T-helper 17 cell (primary cell): ENCODE measurements at places on chromosomes 5 and 9.
A peak's percentile ranks its signal among the peaks of the same experiment; 100 is the strongest.

- DNase-seq, result no peak
- peaks cover 8% of the 10 kb centered on the region for H3K36me3 ChIP-seq
- H3K27me3 ChIP-seq, result peaks cover 69% of the 10 kb centered on the region
- H3K4me3 ChIP-seq, result no peak overlapping the region
- H3K27ac ChIP-seq, result no peak overlapping the region
Measured at GRCh38 chr9:91773156-91773555, 176.9 kb downstream of the ROR2 start.

DNA sequence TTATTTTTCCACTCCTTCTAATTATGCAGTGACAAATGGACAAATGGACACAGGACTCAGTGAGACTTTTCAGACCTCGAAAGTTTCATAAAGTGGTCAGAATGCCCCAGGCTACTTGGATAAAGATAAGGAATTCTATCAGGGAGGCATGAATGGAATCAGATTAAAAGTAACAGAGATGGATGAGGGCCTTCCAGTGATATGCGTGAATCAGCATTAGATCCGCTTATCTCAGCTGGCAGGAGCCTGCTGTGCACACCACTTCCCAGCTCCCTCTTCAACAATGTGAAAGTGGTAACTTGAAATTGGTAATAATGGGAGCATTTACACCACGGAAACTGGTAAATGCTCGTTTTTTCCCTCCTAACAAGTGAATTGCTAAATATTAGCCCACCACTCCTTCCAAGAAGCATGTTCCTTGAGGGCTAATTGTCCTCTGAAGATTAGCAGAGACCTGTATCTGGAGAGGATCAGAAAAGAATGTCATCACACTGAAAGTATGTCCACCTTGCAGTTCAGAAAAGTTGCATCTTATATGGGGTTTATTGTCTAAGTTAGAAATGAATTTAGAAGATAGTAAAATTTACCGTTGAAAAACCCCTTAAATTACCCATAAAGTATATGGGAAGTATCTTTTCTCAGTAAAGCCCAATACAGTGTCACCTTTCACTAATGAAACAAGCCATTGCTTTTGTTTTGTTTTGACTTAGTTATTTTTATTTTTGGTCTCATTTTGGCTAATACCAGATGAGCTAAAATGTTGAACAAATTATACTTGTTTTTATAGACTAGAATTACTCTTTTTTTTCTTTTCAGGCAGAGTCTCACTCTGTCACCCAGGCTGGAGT is 125.3 kb downstream of the DPYSL3 start:
- DNase-seq, result no peak
- H3K27ac ChIP-seq, result no peak overlapping the region
- H3K4me3 ChIP-seq, result no peak overlapping the region
- H3K36me3 ChIP-seq, result no peaks in the 10 kb centered on the region
- peaks cover 3% of the 10 kb centered on the region for H3K4me1 ChIP-seq

- H3K36me3 ChIP-seq, result peaks cover 4% of the 10 kb centered on the region
- peak overlapping the region; percentile 91 for H3K27ac ChIP-seq
- peak; percentile 14 for DNase-seq
Measured at GRCh38 chr9:35035851-35036701, 36.3 kb downstream of the VCP start.

- peaks cover 5% of the 10 kb centered on the region for H3K27me3 ChIP-seq
- no peaks in the 10 kb centered on the region for H3K4me1 ChIP-seq
- no peak overlapping the region for H3K4me3 ChIP-seq
- DNase-seq, result no peak
Measured at GRCh38 chr5:65111961-65112658, 343.4 kb downstream of the CWC27 start.

DNA sequence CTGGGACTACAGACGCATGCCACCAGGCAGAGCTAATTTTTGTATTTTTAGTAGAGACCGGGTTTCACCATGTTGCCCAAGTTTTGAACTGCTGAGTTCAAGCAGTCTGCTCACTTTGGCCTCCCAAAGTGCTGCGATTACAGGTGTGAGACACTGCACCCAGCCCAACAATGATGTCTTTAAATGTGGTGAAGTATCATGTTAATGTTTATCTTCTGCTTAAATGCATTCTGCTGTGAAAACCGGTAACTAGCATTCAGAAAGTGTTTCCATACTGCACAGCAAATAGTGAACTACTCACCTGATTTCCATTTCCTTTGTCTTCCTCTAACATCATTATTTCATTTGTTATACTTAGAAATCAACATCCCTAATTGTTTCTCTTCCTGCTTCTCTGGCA is 264.0 kb upstream of the ITGA1 start:
- H3K36me3 ChIP-seq, result no peaks in the 10 kb centered on the region
- no peak for DNase-seq
- H3K27me3 ChIP-seq, result peaks cover 12% of the 10 kb centered on the region
- no peaks in the 10 kb centered on the region for H3K4me1 ChIP-seq
- H3K27ac ChIP-seq, result no peak overlapping the region

DNA sequence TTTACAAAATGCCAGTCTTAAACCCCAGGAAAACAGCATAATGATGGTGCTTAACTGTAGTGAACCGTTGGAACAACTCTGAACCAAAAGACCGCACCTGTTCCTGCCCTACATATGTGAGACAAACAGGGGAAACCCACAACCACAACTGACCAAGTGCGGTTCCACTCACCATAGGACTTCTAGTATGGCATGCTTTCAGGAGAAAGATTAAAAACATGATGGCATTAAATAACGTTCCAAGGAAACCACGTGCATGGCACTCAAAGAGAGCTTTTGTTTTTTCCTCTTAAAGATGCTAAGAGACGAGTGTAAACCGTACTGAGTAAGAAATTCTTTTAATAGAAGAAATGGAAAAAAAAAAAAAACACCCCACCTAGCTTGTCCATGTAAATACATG is 119.8 kb downstream of the SSBP2 start:
- peak; percentile 8 for DNase-seq
- no peak overlapping the region for H3K27ac ChIP-seq
- no peak overlapping the region for H3K4me3 ChIP-seq
- H3K4me1 ChIP-seq, result peaks cover 6% of the 10 kb centered on the region
- no peaks in the 10 kb centered on the region for H3K27me3 ChIP-seq

- no peak for DNase-seq
- H3K36me3 ChIP-seq, result peaks cover 4% of the 10 kb centered on the region
- no peak overlapping the region for H3K27ac ChIP-seq
- H3K27me3 ChIP-seq, result no peaks in the 10 kb centered on the region
Measured at GRCh38 chr5:67081261-67081660, 115.3 kb downstream of the CD180 start.

DNA sequence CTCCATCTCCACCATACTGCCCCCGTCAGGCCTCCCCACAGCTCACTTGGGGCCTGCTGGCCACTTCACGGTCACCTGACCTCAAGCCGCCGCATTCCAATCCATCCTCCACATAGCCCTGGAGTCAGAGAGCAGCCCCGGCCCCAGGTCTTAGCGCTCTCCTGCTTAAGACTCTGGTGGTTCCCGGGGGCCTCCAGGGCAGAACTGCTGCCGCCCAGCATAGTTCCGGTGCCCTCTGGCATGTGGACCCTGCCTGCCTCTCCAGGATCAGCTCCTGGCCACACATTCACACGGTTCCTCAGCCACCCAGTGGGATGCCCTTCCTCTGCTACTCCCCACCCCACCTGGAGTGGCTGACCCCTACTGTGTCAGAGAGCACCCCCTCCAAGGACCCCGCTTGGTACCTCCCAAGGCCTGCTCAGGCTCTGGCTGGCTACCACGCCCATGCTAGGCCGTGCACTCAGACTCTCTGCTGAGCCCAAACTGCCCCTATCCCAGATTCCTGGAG is 8.7 kb downstream of the PHYKPL start:
- H3K4me1 ChIP-seq, result peaks cover 45% of the 10 kb centered on the region
- no peaks in the 10 kb centered on the region for H3K27me3 ChIP-seq
- H3K27ac ChIP-seq, result peak overlapping the region; percentile 83
- H3K36me3 ChIP-seq, result peaks cover 18% of the 10 kb centered on the region
- no peak for DNase-seq

DNA sequence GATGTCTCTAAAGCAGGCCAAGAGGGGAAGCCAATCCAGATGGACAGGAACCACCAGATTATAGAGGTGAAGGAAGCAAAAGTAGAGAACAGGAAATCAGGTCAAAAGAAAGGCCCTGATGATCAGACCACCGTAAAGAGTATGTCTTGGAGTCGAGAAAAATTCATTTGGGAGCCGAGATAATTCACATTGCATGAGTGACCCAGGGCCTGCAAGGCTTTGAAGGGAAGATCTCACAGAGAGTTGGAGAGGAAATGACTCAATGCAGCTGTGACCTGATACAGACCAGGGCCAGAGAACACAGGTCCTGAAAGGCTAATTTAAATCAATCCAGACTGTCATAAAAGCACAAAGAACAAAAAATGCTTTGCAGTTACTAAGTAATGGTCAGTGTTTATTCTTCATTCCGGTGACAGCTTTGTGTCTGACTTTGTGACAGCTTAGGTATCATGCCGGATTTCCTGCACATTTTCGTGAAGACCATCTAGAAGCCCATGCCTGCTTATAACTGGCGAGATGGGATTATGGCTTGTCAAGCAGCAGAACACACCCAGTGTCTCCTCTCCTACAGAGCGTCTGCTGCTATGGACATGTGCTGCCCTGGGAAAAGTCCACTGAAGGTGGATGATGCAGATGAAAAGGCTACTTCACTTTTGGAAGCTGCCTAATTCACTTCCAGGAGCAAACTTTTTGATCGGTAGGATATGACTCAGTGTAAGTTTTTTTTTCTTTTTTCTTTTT is 5.8 kb upstream of the ACTBL2 start:
- H3K4me1 ChIP-seq, result peaks cover 4% of the 10 kb centered on the region
- no peak overlapping the region for H3K27ac ChIP-seq
- peaks cover 15% of the 10 kb centered on the region for H3K27me3 ChIP-seq
- no peak for DNase-seq
- H3K4me3 ChIP-seq, result peak overlapping the region; percentile 8

DNA sequence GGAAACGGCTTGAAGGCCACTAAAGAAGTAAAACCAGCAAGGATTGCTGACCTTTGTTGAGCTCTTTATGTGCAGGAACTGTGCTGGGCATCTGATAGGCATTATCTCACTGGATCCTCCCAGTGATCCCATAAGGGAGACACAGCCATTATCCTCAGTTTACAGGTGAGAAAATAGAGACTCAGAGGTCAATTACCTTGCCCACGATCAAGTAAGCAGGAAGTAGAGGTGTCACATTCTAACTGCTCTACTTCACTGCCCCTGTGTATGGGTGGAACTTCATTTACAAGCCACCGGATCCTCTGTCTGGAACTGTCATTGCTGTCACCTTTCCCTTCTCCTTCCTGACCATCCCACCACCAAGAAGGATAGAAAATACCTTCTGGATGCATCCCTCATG is 248.9 kb downstream of the CRB2 start:
- no peaks in the 10 kb centered on the region for H3K27me3 ChIP-seq
- no peaks in the 10 kb centered on the region for H3K4me1 ChIP-seq
- peaks cover 2% of the 10 kb centered on the region for H3K36me3 ChIP-seq
- no peak for DNase-seq
- H3K27ac ChIP-seq, result no peak overlapping the region
- H3K4me3 ChIP-seq, result no peak overlapping the region

GRCh38 chr9:21415493-21416267 is 6.8 kb downstream of the IFNA8 start:
- H3K4me1 ChIP-seq, result peaks cover 9% of the 10 kb centered on the region
- no peak for DNase-seq
- peaks cover 50% of the 10 kb centered on the region for H3K27me3 ChIP-seq
- no peak overlapping the region for H3K4me3 ChIP-seq

- H3K4me1 ChIP-seq, result no peaks in the 10 kb centered on the region
- DNase-seq, result no peak
- H3K27me3 ChIP-seq, result no peaks in the 10 kb centered on the region
- H3K36me3 ChIP-seq, result no peaks in the 10 kb centered on the region
- H3K27ac ChIP-seq, result no peak within 1 kb of the TSS
Measured at GRCh38 chr5:22852807-22853660, at the start of gene CDH12. Gene CDH12 (minus strand): TSS chr5:22853344.

GRCh38 chr5:123474228-123474627 is 37.7 kb upstream of the CSNK1G3 start:
- no peaks in the 10 kb centered on the region for H3K36me3 ChIP-seq
- H3K27me3 ChIP-seq, result peaks cover 4% of the 10 kb centered on the region
- no peak overlapping the region for H3K27ac ChIP-seq
- no peak overlapping the region for H3K4me3 ChIP-seq
- no peaks in the 10 kb centered on the region for H3K4me1 ChIP-seq

GRCh38 chr5:9977070-9977469 is 272.6 kb downstream of the ATPSCKMT start:
- no peak for DNase-seq
- H3K27me3 ChIP-seq, result no peaks in the 10 kb centered on the region
- H3K36me3 ChIP-seq, result no peaks in the 10 kb centered on the region
- H3K4me1 ChIP-seq, result no peaks in the 10 kb centered on the region
- no peak overlapping the region for H3K27ac ChIP-seq

DNA sequence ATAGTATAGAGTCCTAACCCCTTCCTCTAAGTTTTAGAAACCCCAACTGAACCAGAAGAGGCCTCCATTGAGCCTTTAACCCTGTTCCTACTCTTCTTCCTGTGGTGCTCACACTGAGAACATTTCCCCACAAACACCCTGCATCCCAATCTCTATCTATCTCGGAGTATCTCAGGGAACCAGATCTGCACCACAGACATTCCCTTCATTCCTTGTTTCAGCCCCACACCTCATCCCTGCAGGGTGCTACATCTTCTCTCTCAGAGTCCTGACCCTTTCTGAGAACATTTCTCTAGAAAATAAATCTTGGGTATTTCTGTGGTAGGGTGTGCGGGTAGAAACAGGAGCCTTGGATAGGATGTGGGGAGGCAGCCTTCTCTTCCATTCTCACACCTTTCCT is 507.8 kb downstream of the PDE4D start:
- no peak for DNase-seq
- H3K4me3 ChIP-seq, result no peak overlapping the region
- peaks cover 30% of the 10 kb centered on the region for H3K27me3 ChIP-seq
- H3K36me3 ChIP-seq, result peaks cover 2% of the 10 kb centered on the region
- peaks cover 4% of the 10 kb centered on the region for H3K4me1 ChIP-seq
- peak overlapping the region; percentile 49 for H3K27ac ChIP-seq

GRCh38 chr5:151492729-151493128 is 45.3 kb downstream of the SLC36A1 start:
- peaks cover 13% of the 10 kb centered on the region for H3K36me3 ChIP-seq
- no peak overlapping the region for H3K4me3 ChIP-seq
- H3K27me3 ChIP-seq, result no peaks in the 10 kb centered on the region
- no peaks in the 10 kb centered on the region for H3K4me1 ChIP-seq
- no peak overlapping the region for H3K27ac ChIP-seq

GRCh38 chr5:180199390-180199789 is 9.6 kb downstream of the RASGEF1C start:
- no peak for DNase-seq
- H3K27ac ChIP-seq, result no peak overlapping the region
- H3K4me3 ChIP-seq, result no peak overlapping the region
- H3K4me1 ChIP-seq, result peaks cover 2% of the 10 kb centered on the region

- no peak within 1 kb of the TSS for H3K27ac ChIP-seq
- H3K4me3 ChIP-seq, result no peak within 1 kb of the TSS
- no peaks in the 10 kb centered on the region for H3K4me1 ChIP-seq
- no peak for DNase-seq
Measured at GRCh38 chr5:180988592-180988991, at the start of gene BTNL3. Gene BTNL3 (plus strand): TSS chr5:180988846. CDS start chr5:180989029, 183 bp downstream.

DNA sequence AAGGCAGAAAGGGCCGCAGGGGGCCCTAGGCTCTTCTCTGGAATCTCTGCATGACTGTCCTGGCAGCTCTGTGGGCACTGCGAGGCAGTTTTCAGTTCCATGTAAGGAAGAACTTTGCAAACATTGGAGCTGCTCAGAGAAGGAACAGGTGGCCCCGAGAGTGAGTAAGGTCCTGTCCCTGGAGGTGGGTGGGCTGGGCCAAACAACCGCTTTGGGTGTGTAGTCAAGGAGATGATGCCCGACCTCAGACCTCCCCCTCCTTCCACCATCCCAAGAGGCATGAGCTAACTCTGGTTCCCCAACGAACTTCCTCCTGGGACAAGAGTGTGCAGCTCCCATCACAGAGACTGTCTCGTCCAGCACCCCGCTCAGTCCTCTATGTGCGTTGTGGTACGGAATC is 20.5 kb downstream of the CSF1R start:
- no peak overlapping the region for H3K4me3 ChIP-seq
- H3K4me1 ChIP-seq, result peaks cover 18% of the 10 kb centered on the region
- DNase-seq, result no peak
- no peaks in the 10 kb centered on the region for H3K36me3 ChIP-seq
- H3K27ac ChIP-seq, result no peak overlapping the region
- H3K27me3 ChIP-seq, result peaks cover 4% of the 10 kb centered on the region
